ENCODE measurements at places on chromosomes 6 and 20.

DNA sequence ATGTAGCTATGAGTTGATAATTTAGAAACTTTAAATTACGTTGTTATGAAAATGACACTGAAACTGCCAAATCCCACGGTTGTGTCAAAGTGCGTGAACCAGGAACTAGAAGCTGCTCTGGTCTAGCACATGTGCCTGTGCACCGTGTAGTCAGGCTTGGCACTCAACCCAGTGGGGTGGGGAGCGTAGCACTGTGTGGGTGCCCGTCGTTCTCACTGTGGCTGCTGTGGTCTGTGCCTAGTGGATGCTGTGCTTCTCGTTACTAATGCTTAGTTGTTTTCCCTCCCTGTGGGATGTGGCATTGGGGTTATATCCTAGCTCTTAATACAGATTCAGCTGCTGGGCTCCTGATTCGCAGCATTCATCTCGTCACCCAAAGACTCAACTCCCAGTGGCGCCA, 46.2 kb upstream of the ADIG start:
- no peak for DNase-seq

- no peak for DNase-seq
Measured at GRCh38 chr20:62449951-62450691, 22.8 kb upstream of the RBBP8NL start.

- DNase-seq = no peak
Measured at GRCh38 chr6:36364669-36365479, 22.6 kb downstream of the ETV7 start.

DNA sequence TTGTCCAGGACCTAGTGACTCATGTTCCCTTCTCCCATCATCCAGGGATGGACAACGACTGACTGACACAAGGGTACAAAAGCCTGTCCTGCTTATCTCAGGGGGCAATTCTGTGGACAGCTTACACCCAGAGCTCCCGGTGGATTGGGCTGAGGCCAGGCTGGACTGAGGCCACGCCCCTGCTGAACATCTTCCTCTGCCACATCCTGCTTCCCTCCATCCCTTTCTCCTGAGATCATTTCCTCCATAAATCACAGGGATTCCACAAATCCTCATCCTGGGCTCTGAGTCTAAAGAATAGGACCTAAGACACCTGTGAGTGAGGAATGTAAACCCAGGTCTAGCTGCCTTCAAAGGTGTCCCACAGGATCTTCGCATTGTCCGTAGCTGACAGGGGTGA, 30.4 kb upstream of the RNF24 start:
- DNase-seq = no peak

DNA sequence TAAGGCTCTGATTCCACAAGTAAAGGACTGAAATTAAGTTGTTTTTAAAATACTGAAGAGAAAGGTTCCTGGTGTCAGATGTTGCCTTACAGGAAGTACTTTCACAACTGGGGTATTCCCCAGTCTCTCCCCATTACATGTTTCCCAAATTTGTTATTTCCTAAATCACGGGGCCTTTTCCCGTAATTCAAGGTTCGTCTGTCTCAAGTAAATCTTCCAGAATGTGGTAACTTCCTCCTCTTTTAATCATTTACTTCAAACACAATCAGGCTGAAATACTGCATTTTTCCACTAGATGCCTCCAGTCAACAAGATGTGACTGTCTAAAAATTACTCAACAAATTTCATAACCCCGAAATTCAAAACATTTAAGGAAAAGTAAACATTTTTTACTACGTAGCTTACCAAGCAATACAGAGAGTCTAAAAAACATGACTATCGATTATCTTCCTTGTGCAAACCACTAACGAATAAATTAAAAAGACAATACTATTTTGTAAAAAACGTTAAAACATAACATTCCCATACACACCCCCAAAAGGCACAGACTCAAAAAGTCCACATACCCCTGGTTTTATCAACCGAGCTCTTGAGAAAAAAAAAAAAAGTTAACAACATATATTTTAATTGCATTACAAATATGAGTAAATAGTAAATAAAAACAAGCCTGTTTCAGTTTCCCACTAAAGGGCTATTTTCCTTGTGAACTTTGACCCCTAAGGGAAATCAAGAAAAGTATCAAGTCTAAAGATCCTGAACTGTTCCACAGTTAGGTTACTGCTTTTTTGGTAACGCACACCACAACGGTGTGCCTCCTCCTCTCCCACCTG, 1.7 kb downstream of the SOD2 start:
- peak; percentile 83 for DNase-seq

GRCh38 chr20:38304845-38305447, 990 bp downstream of the BPI start:
- DNase-seq = peak; percentile 27

GRCh38 chr6:20802596-20802995, 268.3 kb downstream of the CDKAL1 start:
- peak; percentile 57 for DNase-seq

DNA sequence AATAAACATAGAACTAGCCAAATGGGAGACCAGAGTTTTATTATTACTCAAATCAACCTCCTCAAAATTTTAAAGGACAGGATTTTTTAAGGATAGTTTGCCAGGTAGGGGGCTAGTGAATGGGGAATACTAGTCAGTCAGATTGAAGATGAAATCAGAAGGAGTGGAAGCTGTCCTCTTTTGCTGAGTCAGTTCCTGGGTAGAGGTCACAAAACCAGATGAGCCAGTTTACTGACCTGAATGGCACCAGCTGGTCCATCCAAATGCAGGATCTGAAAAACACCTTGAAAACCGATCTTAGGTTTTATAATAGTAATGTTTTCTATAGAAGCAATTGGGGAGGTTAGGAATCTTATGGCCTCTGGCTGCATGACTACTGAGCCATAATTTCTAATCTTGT, 558.2 kb downstream of the PKHD1 start:
- no peak for DNase-seq

- no peak for DNase-seq
Measured at GRCh38 chr6:101224751-101225150, 168.8 kb upstream of the GRIK2 start.

DNA sequence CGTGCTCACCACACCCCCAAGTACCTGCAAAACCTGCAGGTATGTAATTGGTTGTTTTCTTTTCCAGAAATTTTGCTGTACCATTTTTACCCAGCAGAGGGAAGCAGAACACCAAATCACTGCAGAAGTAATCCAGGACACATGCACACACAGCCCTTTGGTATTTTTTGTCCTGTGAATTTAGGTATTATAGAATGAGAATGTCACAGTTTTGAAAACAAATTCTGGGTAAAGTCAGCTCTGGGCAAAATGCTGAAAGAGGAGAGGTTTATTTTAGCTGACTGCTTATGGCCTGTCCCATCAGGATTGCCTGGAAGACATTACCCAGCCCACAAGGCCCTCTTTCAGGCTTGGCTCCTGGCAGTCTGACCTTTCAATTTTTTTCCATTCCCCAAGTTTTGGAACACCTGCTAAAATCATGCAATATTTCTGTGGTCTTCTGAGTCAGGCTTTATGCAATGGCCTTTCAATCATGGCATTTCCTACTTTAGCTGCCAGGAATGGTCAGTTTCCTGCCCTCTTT, 3.5 kb upstream of the EFHC1 start:
- peak; percentile 80 for DNase-seq

DNA sequence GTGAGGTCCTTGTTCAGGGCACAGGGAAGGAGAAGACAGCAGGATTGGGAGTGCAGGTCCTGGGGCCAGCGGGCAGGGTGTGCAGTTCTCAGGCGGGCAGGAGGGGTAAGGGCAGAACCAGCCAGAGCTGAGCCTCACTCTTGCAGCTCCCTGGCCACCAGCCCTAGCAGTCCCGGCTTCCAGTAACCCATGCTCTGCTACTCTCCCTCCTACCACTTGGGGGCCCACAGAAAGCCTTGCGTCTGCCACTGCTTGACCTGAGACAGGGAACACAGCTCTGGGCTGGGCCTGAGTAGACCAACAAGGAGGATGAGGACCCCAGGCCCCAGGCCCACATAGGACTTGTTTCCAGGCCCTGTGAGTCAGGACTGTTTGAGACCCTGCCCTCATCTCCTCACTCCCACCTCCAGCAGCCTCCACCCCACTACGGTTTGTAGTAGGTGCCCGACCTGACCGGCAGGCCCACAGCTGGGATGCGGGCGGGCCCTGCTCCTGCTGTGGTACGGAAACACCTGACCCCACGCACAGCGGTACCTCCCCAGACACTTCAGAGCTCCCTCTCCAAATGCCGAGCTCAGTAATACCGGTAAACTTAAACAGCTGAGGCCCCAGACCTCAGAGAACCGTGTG, 39.2 kb downstream of the KCNK5 start:
- DNase-seq = peak; percentile 33

GRCh38 chr6:14382678-14383236, 265.2 kb downstream of the CD83 start:
- peak; percentile 93 for DNase-seq

DNA sequence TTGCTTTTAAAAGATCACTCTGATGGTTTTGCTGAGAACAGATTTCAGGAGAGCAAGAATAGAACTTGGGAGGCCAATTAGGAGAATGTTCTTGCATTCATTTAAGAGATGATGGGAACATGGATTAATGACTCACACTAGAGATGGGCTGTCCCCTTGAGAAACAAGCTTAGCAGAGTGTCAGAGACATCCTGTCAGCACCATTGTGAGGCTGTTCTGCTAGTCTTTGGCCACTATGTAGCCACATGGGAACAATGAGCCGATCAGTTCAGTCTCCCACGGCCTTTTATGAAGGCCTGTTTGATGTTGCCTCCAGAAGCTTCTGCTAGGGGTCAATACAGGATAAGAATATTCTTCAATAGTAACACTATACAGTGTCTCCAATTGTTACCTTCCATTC, 113.0 kb upstream of the EYA4 start:
- DNase-seq = peak; percentile 30

GRCh38 chr20:59441860-59442810, 141.7 kb downstream of the EDN3 start:
- DNase-seq = peak; percentile 64

GRCh38 chr6:79413562-79414002, 123.6 kb downstream of the LCA5 start:
- DNase-seq = peak; percentile 8

DNA sequence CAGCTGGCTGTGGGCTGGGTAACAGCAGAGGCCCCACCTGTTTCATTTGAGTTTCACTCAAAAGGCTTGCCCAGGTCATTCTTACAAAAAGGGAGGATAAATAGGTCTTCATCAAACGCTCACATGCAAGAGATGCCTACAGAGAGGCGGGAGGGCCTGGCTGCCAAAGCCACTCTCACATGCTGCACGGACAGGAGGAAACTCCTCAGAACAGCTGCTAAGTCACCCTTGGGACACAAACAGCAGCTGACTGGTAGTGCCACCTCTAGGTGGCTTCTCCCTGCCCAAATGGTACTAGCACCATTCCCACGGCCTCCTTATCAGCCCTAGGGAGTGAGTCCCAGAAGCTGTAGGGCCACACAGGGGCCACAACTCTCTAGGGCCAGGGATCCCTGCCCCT, 23.8 kb downstream of the SLC22A23 start:
- DNase-seq = no peak

GRCh38 chr6:107715550-107716321, 108.4 kb downstream of the SCML4 start:
- no peak for DNase-seq

- DNase-seq = no peak
Measured at GRCh38 chr20:17615645-17616479, 46.0 kb downstream of the DSTN start.

- DNase-seq = no peak
Measured at GRCh38 chr20:41334443-41335421, 5.9 kb upstream of the LPIN3 start.

DNA sequence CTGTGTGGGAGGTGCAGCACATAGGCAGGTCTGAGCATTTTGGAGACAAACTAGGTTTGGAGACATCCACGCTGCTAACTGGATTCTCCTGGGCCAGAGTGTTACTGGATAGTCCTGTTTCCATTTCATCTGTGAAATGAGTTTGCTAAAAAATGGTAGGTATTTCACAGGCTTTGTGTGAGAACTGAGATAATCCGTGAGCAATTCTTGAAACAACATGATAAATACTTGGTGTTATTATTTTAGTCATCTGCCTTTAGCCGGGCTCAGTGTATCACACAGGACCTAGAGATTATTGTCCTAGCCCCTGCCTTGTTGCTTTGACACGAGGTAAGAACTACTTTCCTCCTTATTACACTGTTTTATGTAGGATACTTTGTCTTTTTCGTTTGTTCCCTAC, 63.0 kb downstream of the PRR18 start:
- no peak for DNase-seq

DNA sequence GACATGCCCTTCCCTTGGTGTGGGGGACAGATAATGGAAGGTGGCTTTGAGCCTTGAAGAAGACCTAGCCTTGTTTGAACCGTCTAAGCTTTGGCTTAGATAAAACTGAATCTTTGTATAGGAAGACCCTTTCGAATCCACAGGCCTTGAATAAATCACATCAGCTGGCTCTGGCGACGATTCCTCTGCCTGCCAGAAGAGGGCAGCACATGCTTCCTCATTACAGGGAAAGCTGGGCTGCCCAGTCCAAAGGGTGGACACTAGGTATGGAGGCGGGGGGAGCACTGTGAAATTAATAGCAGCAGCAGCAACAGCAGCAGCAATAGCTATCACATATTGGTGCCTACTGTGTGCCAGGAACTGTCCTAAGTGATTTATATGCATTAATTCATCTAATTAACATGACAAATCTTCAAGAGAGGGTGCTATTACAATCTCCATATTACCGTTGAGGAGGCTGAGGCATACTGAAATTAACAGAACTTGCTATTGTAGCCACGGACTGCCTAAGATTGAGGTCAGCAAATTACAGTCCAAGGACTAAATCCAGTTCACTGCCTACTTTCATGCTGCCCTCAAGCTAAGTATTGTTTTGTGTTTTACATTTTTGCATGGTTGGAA, 85.1 kb downstream of the CLIC5 start:
- DNase-seq = peak; percentile 68

DNA sequence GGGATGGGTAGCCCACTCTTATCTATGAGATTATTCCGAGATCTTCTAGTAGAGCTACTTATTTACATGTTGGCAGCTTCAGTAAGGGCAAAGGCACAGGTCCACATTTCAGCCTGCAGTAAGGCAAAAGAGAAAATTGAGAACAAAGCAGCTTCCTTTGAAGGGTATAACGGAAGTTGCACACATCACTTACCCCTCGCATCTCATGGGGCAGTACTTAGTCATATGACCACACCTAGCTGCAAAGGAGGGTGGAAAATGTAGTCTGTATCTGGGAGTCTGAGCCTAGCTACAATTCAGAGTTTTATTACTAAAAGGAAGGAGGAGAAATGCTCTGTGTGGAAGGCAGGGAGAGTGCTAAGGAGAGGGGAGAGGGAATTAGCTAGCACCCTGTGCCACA, 29.7 kb downstream of the SPACA1 start:
- DNase-seq = no peak

GRCh38 chr6:139249395-139249794, 42.4 kb downstream of the TXLNB start:
- no peak for DNase-seq

GRCh38 chr6:5665667-5666066, 341.1 kb downstream of the NRN1 start:
- no peak for DNase-seq
